Stimulated activated CD4-positive, alpha-beta T cell treated with anti-CD3 and anti-CD28 coated beads, TNF-alpha, amount 100 ng/mL, for 1 hour (primary cell): ENCODE measurements at places on chromosomes 4 and X.

DNA sequence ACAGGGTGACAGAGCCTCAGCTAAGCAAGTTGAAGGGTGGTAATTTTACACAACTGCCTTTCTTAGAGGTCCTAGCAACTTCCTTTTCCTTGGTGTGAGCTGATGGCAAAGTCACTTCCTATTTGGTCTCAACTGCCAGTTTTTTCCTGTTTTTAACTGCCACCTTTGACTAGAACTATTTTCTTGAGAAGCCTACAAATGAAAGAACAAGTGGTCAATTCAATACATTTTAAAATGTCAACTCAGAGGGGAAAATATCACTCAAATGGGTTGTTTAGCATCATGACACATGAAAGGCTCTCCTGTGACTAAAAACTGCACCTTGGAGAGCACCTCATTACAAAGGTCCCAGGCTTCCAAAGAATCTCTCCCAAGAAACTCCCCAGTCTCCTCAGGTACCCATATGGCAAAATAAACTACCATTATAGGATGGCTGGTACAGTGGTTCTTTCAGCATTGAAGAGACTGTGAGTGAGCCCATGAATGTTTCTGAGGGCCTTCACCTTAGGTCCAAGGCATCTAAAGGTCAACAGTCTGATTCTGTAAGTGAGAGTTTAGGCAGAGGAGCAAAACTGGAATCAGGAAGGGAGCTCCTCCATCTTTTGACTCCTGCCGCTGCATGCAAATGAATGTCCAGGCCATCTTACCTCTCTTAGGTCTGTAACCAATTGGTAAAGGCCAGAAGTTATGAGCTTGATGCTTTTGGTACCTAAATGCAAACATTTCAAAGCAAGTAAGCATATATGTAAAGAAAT lies 5.5 kb upstream of the STK26 start:
- no peak for DNase-seq

DNA sequence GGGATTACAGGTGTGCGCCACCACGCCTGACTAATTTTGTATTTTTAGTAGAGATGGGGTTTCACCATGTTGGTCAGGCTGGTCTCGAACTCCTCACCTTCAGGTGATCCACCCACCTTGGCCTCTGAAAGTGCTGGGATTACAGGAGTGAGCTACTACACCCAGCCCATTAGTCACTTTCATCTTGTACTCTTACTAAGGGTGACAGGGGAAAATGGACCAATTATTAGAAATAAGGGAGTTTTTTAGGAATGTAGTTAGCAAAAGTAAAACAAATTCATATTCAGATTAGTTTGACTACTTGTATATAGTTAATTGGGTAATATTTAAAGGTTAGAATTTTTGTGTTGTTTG lies 26.1 kb downstream of the SMARCA5 start:
- DNase-seq: no peak

- DNase-seq: no peak
Observed at GRCh38 chr4:10416441-10416840, 40.8 kb downstream of the ZNF518B start.

GRCh38 chr4:107931775-107932321 lies 499 bp downstream of the CYP2U1 start:
- no peak for DNase-seq

DNA sequence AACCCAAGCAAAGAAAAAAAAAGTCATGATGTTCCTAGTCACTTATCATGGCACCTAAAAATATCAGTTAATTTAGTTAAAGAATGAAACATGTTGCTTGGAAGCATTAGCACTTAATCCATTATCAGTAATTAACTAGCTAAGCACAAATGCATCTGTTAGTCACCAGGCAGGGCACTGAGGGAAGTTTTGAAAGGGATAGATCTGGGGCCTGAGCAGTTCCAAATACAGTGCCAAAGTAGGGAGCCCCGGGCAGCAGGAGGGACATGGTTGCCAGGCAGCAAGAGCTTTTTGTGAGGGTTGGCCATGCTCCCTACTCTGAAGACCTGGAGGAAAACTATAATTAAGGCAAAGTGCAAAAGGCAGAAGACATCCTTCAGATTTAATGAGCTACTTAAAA lies 62.0 kb downstream of the PHKA1 start:
- DNase-seq: no peak

DNA sequence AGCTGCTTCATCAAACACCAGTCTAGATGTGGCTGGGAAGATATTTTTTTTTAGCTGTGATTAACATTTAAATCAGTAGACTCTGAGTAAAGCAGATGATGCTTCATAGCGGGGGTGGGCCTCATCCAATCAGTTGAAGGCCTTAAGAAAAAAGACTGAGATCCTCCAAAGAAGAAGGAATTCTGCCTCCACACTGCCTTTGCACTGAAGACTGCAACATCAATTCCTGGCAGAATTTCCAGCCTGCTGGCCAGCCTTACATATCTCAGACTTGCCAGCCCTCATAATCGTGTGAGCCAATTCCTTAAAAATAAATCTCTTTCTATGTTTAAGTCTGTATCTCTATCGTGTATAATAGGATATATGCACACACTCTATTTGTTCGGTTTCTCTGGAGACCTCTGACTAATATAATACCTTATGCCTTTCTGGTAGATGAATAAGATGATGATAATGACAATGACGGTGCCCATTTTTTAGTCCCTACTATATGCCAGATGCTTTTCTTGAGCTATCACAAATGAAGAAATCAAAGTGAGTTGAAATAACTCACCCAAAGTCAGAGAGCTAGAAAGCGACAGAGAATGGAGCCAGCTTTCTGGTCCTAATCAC lies 66.1 kb upstream of the SOD3 start:
- no peak for DNase-seq

- no peak for DNase-seq
Observed at GRCh38 chr4:115126491-115126890, 13.1 kb upstream of the NDST4 start.

- DNase-seq: no peak
Observed at GRCh38 chrX:109270580-109271484, 211.1 kb downstream of the GUCY2F start.

- no peak for DNase-seq
Observed at GRCh38 chr4:48604041-48604440, 114.0 kb downstream of the ZAR1 start.

- DNase-seq: no peak
Observed at GRCh38 chrX:154090731-154091130, 6.8 kb downstream of the MECP2 start.

DNA sequence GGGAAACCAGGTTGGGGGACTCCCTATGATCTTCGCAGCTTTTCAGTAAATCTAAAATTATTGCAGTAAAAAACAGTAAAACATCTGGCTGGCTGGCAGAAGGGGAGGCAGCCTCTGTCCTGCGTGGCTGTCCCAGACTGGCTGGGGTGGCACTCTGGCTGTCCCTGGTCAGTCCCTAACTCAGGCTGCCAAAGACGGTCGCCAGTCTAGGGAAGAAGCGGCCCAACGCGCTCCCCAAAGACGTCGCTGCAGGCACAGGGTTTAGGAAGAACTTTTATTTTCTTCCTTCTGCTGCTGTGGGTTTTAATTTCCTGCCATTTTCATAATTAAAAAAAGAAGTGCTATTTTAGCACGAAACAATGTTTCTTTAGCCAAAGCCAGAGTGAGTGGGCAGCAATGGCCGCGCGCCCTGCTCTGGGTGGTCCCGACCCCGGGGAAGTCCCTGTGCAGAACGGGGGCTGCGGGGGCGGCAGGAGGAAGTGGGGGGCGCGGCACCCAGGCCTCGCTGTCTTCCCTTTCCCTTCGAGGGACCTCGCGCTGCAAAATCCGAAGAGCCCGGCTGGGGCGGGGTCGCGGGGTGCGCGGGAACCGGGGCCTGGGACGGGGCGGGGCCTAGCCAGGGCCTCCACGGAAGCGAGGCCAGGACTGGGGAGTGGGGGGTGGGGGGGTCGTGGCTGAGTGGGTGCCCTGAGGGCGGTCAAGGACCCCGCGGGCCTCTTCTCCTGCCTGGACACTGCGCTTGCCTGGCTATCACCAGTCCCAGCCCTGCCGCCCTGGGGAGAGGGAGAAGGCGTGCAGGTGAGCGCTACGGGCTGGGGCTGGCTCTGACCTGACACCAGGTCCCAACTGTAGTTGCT lies 6.3 kb upstream of the LETM1 start:
- DNase-seq: no peak

DNA sequence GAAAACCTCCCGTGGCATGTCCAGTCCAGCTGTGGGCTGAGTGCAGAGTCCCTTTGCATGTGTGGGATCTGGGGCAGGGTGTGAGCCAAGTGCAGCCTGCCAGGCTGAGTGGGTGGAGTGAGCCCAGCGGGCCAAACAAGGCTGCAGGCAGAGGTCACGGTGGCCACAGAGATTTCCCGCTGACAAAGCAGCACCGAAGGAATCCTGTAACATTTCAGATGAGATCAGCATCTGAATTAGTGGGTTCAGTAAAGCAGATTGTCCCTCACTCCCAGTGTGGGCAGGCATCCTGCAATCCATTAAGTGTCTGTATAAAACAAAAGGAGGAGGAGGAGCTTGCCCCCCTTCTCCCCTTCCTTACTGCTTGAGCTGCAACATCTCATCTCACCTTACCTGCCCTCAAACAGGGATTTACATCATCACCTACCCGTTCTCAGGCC lies 324.4 kb downstream of the FAT4 start:
- DNase-seq: no peak

DNA sequence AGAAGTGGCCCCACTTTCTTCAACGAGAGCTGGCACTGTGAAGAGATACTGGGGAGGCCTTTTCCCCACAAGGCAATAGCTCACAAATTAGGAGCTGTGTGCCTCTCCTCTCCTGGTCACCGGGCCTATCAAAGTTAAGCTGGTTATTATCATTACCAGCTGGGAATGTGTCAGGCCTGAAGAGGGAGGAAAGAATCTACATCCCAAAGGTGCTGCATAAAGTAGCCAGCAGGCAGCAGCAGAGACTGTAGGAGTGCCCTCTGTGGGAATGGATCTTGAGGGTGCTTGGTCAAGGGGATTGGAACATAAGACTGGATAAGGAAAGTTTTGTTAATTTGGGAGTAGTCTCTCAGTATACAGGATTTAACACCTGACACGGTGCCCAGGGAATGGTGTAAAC lies 9.1 kb upstream of the TMPRSS11D start:
- no peak for DNase-seq

GRCh38 chrX:40085102-40085551 lies 12.6 kb downstream of the BCOR start:
- DNase-seq: no peak

DNA sequence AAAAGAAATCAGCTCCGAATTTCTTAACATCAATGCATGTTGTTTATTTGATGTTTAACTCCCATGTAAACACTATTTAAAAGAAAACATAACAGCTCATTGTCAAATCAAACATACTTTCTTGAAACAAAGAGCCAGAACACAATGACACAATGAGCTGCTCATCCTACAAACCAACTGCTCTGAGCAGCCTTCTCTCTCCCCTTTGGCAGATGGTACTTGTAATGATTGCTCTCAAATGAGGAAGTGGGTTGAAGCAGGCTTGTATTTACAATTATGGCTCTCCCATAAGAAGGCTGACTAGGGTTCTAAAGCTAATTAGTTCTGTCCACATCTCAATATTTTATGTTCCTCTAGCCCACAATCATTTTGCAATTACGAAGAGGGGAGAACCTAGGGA lies 637.8 kb upstream of the ADGRL3 start:
- DNase-seq: no peak

DNA sequence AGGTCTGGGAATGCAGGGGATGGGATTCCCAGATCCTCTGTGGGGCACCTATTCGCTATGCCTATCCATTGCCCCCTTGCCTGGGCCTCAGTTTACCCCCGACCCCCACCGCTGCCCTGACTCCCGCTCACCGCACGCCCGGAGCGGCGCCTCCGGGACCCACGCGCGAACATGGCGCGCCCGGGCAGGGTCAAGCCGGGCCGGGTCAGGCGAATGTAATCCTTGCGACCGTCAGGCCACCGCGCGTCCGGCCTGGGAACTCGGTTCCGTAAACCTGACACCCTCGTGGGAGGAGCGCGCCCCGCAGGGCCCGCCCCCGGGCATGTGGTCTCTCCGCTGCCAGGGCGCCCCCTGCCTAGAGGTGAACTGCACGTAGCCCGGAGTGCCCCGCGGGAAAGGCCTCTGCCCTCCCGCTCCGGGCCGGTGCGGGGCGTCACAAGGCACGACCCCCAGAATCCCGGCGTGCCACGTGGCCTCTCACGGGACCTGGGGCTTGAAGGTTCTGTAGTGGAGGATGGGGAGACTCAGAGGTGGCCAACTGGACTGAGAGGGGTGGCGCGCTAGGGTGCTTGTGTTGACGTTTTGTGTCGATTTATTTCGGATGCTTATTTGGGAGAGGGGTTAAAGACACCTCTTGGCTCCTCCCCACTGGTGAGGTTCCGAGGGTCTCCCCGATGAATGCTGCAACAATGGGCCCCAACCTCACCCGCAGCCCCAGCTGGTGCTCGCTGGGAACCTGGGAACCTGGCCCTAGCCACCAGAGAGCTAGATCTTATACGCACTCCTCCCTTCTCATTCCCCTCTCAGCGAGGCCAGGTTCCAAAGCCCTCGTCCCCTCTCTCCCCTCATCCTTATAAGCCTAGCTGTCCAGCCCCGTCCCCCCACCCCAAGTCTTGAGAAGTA lies at the start of gene PRICKLE3:
Gene PRICKLE3, minus strand, starts transcription at position 249 of the 903 bp plus-strand sequence. Its CDS starts 76 bp downstream, at position 173.
- no peak for DNase-seq

GRCh38 chr4:35250761-35251160 lies 993.6 kb downstream of the ARAP2 start:
- DNase-seq: no peak

DNA sequence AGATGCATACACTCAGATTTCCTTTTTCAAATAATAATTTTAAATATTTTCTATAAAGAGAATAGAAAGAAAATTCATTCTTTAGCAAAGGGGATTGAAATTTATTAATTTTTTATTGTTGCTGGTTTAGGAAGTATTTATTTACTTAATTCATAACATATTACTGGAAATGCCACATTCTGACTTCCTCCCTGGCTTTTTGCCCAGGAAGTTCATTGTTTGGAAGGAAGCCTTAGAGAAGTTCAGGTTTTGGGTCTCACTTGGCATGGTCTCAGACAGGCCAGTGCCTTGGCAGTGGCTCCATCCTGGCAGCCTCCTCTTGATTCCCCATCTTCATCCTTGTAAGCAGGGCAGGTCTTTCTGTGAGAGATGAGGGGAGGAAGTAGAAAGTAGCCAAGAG lies 50.5 kb downstream of the IL15 start:
- DNase-seq: no peak

GRCh38 chr4:166415749-166416148 lies 542.7 kb downstream of the TLL1 start:
- no peak for DNase-seq

- DNase-seq: no peak
Observed at GRCh38 chr4:39502019-39502663, 25.1 kb downstream of the UGDH start.

GRCh38 chrX:149638860-149639259 lies 7.3 kb upstream of the TMEM185A start:
- no peak for DNase-seq
